ENCODE measurements at places on chromosomes 6 and 20.

- DNase-seq: no peak
These were observed 17.0 kb upstream of the ZC3H12D start for GRCh38 chr6:149501768-149502167.

- no peak for DNase-seq
These were observed 242.6 kb downstream of the SMOC2 start for GRCh38 chr6:168683621-168684020.

DNA sequence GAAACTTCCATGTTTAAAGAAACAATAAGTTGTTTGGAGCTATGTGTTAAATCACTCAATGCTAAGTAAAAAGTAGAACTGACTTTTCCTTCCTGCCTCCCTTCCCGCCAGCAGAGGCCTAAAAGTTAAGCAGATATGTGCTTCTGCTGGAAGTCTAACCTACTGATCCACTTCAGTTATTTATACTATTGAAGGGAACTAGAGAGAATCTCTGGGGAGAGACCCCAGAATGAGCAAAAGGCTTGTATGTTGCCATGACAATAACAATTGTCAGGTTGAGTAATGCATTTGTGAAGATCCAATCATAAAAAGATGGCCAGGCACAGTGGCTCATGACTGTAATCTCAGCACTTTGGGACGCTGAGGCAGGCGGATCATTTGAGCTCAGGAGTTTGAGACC is 24.7 kb downstream of the MGME1 start:
- no peak for DNase-seq

DNA sequence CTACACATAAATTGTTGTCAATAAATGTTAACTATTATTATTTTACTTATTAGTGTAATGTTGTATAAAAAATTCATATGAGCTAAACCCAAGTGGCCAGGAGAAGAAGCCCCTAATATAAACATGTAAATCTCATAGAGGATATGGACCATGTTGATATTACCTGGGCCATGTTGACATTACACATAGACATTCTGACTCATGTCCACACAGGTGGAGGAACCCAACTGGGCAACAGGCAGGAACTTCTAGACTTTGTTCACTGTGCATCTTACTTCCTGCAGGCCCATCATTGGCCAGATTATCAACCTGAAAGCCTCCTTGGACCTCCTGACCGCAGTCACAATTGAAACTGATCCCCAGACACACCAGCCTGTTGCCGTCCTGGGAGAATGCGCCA is 7.2 kb downstream of the BPIFA2 start:
- no peak for DNase-seq

GRCh38 chr6:45728674-45729073 is 287.0 kb downstream of the CLIC5 start:
- DNase-seq: no peak

GRCh38 chr6:167779993-167780655 is 46.6 kb upstream of the AFDN start:
- no peak for DNase-seq

All from stimulated activated CD8-positive, alpha-beta memory T cell treated with anti-CD3 and anti-CD28 coated beads, Interleukin-12 subunit alpha, Interleukin-12 subunit beta, amount 100 ng/mL, for 1 hour (primary cell).